Uterus (tissue), 4 donors: ENCODE measurements at places on chromosomes 3 and 15. TPM values are rescaled to one million over a fixed set of nuclear protein-coding genes. Genes with fewer than 3 reads are reported as not detected.

Gene EFHB
- under 0.01 TPM for total RNA-seq

Gene NOX5
- total RNA-seq: not detected

Gene LAMB2
- total RNA-seq: 604 TPM

Gene TMCO5A
- not detected for total RNA-seq

Gene CACNA1D
- total RNA-seq: 96.8 TPM

GRCh38 chr3:29176501-29176900 is 104.4 kb upstream of the RBMS3 start:
- DNase-seq: no peak
- no peaks in the 10 kb centered on the region for H3K27me3 ChIP-seq
- no peak overlapping the region for H3K4me3 ChIP-seq

DNA sequence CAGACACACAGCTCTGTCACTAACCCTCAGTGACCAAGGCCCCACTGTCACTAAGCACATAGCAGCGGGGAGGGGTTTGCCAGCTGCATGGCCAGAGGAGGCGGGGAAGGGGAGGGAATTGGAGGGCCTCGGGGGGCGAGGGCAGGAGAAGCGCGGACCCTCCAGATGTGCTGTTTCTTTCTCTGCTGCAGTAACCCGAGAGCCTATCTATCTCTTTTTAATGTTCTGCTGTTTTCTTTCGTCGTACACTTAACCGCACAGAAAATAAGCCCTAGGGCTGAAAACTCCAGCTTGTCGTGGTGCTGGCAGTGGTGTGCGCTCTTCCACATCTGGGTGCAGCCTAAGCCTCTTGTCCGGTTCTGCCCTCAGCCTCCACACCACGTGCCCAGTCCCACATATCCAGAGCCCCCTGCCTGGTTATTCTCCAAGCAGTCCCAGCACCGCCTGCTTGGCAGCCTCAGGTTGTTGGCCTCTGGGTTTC is 51.1 kb downstream of the BDH1 start:
- H3K27me3 ChIP-seq: no peaks in the 10 kb centered on the region
- no peak for DNase-seq
- no peak overlapping the region for H3K4me3 ChIP-seq
- H3K36me3 ChIP-seq: no peaks in the 10 kb centered on the region
- H3K27ac ChIP-seq: no peak overlapping the region
- H3K4me1 ChIP-seq: no peaks in the 10 kb centered on the region

DNA sequence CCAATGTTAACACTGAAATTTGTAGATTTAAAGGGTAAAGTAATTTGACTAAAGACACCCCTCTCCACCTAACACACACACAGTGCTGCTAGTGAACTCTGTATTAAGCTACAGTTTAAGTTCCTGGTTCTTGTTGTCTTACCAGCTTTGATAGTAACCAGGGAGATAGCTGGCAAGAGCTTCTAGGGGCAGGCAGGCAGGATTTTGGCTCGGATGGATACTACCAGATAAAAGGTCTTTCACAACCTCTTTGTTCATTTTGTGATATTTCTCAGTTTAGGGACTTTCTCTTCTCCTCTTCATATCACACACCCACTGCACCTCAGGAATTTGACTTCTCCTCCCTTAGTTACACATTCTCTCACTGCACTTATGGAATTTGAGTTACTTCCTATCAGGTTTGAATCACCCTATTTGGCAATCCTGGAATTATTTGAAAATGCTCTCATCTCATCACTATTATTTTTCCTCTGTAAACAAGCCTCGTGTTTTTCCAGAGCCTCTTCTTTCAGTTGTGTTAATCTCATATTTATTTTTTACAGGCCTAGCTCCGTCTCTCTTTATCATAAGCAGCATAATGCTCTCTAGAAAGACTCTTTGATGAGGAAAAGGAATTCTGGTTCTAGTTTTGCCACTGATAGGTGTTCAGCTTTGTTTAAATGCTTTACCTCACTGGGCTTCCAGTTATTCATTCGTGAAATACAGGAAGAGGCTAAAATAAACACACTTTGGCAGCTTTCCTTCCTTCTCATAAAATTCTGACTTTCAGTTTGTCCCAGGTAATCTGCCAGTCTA is 23.0 kb upstream of the CLDN1 start:
- H3K4me1 ChIP-seq: peaks cover 7% of the 10 kb centered on the region
- H3K4me3 ChIP-seq: no peak overlapping the region
- H3K27me3 ChIP-seq: no peaks in the 10 kb centered on the region
- H3K36me3 ChIP-seq: no peaks in the 10 kb centered on the region

DNA sequence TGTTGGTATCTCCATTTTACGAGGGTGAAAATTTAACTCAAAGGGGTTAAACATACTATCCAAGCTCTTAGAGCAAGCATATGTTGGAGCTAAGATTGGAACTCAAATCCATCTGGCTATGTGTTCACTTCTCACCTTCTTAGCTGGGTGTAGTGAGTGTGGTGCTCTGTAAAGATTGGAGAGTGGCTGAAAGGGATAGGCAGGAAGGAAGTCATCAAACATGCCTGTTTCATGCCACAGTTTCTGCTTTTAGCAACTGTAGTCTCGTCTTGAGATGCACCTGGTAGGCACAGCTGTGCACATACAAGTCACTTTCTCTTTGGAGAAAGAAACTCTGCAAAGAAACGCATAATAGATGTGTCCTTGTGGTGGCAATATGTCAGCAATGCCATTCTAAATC is 189.1 kb upstream of the MDFIC2 start:
- H3K4me3 ChIP-seq: no peak overlapping the region
- H3K36me3 ChIP-seq: no peaks in the 10 kb centered on the region
- no peak for DNase-seq
- H3K27ac ChIP-seq: no peak overlapping the region
- H3K27me3 ChIP-seq: no peaks in the 10 kb centered on the region
